ENCODE measurements at places on chromosomes 5 and 9.
A peak's percentile ranks its signal among the peaks of the same experiment; 100 is the strongest.

DNA sequence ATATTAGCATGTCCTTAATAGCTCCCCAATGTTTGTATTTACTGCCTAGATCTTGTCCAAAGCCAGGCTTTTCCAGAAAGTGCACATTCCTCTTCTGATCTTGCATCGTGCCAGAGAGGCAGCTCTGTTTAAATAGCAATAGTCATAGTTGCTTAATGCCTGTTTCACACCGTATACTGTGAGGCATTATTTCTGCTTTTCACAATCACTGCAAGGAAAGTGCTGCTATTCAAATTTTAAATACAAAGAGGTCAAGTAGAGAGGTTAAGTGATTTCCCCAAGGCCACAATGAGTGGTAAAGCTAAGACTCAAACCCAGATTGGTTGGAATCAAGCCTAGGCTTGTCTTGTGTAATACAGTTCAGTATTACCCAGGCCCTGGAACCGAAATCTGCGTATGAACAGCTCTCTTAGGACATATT is 153.6 kb downstream of the SNX18 start:
- DNase-seq = no peak

DNA sequence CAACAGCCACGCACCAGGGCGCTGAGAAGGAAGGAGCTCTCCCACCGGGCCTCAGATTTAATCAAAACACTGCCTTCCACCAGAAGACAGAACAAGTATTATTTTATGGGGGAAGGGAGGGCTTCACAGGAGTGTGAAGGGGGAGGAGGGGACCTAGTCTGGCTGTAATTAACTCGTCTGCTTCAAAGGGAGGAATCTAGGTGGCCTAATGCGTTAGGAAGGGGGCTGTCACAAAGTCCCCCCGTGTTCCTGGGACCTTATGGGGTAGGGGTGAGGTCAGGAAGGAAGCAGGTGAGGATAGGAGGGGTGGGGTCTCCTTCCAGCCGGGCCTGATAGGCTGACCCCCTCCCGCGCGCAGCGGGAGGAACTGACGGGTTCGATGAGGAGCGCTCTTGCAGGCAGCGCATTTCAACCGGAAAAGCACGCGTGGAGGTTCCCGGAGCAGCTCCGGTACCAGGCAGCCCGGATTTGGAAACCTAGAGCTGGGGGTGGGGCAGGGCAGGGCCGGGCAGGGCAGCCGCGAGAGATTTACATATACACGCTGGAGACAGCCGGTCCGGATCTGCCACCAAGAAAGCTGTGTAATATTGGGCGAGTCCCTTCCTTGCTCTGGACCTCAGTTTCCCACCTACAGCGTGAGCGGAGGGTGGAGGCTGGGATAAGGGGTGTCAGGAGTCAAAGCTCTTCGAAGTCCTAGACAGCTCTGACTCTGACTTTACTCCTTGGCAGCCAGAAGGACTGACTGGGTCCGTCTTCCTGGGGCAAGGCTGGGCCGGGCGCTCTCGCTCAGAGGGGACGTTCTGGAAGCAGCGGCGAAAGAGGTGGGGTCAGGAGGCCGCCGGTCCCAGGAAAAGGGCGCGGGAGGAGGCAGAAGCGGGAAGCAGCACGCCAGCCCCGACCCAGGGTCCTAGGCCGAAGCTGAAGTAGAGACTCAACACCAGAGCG is 1.8 kb downstream of the SHB start:
- DNase-seq = no peak

GRCh38 chr5:174065528-174066197 is 20.2 kb downstream of the NSG2 start:
- no peak for DNase-seq

DNA sequence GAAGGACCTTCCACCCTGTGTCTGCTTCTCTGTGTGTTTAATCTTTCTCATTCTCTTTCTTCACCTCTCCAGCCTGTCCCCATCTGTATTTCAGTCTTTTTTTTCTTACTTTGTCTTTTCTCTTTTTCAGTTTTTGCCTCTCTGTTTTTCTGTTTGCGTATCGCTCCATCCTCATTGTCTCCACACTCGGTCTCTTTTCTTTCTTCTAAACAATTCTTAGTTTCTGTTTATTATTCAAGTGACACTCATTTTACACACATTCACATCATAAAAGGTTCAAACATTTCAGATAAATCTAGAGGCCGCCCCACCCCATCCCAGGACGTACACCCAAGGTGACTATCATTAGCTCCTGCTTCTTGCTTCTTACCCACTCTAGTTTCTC is 9.8 kb downstream of the LHX2 start:
- DNase-seq = no peak

- DNase-seq = no peak
Measured at GRCh38 chr5:168614661-168615060, 35.5 kb upstream of the PANK3 start.

GRCh38 chr5:24497591-24498157 is 147.1 kb downstream of the CDH10 start:
- no peak for DNase-seq

GRCh38 chr5:65821966-65822365 is 100.0 kb downstream of the NLN start:
- DNase-seq = no peak

- DNase-seq = no peak
Measured at GRCh38 chr5:4942831-4943178, 197.3 kb upstream of the ADAMTS16 start.

- no peak for DNase-seq
Measured at GRCh38 chr9:84669013-84669287, 579 bp upstream of the NTRK2 start.

GRCh38 chr9:33852216-33852826 is 35.4 kb downstream of the UBE2R2 start:
- peak; percentile 40 for DNase-seq

DNA sequence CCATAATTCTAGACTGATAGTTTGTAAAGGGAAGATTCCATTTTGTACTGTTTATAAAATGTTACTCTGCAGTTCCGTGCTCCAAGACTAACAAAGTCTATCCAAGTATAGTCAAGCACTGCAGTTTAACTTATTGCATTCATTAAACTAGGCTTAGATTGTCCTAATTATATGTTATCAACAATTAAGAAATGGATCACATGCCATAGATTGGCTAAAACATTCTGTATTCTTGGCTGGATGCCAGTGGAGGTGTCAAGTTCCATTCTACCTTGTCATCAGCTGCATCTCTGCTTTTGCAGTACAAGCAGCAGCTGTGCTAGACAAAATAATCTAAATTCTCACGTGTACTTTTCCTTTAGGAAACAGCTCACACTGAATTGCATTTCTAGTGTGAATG is 69.4 kb upstream of the MEF2C start:
- DNase-seq = no peak

DNA sequence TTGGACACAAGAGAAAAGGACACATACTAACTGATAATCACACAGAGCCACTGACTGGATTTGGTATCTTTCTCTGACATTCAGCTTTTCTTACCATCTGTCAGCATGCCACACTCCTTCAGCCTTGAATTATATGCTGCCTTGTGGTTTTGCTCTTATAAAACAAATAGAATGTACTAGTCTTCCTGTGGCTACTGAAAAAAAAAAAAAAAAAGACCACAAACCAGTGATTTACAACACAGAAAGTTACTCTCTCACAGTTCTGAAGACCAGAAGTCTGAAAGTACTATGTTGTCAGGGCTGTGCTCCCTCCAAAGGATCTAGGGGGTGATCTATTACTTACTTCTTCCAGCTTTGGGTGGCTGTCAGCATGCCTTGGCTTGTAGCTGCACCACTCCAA is 82.3 kb downstream of the THBS4 start:
- DNase-seq = no peak

GRCh38 chr5:107388141-107388861 is 282.4 kb downstream of the EFNA5 start:
- DNase-seq = no peak

DNA sequence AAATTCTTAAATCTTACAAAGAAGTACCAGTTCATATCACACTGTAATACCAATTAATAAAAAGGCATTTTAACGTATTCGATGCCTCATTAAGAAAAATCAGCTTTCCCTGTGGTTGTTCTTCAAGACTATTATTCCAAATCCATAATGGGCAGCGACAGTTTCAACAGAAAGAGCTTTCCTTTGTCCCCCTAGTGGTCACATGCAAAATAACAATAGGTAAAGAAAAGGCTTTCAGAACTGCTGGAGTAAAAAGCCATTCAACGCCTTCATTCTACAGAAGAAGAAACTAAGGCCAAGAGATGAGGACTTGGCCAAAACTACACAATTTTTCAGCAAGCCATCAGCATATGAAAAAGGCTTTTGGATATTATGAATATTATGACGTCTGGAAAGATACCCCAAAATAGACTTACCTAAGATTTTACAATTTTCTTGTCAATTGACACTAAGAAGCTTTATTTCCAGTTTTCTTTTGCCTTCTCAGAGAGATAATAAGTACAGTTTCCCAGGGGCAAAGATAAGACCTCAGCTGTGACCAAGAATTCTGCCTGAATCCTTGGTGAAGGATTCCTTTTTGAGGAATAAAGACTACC is 6.7 kb upstream of the CDH6 start:
- DNase-seq = no peak

DNA sequence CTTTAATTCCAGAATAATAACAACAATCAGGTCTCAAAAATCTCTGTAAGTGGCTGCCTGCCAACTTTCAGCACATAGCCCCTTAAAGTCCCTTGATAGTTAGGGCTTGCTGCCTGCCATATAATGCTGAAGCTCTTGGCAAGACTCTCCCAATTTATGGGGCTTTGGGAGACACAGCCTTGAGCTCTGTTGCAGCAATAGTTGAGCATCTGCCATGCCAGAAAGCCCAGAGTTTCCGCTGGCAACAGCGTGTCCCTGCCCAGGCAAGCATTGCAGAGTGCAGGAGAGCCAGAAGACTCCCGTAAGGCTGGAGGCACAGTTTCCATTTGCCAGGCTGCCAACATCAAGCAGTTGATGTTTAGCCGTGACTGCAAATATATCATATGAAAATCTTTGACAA is 678.5 kb upstream of the NUDT12 start:
- no peak for DNase-seq

DNA sequence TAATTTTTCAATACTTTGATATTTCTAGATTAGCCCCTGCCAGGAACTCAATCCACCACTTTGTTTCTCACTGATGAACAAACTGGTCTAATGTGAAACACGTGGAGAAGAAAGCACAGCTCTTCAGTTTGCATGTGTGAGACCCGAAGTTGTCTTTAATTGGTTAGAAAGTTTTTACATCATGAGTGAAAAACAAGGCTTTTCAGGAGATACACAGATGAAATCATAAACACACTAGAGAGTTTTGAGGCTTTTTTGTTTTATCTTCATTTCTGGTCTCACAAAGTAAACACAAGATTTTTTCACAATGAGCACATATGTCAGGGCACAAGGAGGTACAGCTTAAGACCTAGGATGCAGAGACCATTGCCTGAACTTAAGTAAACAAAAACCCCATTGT is 84.5 kb upstream of the MOCS2 start:
- DNase-seq = no peak

GRCh38 chr9:17656889-17657288 is 78.0 kb downstream of the SH3GL2 start:
- no peak for DNase-seq

GRCh38 chr9:138074516-138074915 is 196.9 kb downstream of the CACNA1B start:
- DNase-seq = no peak

GRCh38 chr9:89657295-89657694 is 52.5 kb downstream of the GADD45G start:
- no peak for DNase-seq

- no peak for DNase-seq
Measured at GRCh38 chr9:113370806-113371325, 5.9 kb downstream of the HDHD3 start.

GRCh38 chr5:150186137-150186536 is 3.7 kb upstream of the SLC6A7 start:
- no peak for DNase-seq

GRCh38 chr9:133514460-133515239 is 10.1 kb downstream of the MYMK start:
- no peak for DNase-seq

- no peak for DNase-seq
Measured at GRCh38 chr9:114684036-114684435, 2.0 kb upstream of the TEX48 start.

DNA sequence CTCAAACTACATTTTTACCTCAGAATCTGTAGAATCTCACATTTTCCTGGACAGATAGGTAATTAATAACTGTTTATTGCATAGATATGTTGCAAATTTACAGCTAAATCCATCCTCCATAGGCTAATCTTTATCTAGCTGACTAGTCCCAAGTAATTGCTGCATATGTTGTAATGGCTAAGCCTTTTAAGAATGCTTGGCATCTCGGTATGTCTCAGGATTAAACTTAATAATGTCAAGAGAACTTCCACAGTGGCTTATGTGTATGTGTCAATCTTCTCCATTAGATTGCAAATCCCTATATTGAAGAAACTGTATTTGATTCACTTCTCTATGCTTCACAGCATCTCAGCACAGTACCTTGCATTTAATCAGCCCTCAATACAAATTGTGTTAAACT is 131.9 kb downstream of the PRDM9 start:
- no peak for DNase-seq

DNA sequence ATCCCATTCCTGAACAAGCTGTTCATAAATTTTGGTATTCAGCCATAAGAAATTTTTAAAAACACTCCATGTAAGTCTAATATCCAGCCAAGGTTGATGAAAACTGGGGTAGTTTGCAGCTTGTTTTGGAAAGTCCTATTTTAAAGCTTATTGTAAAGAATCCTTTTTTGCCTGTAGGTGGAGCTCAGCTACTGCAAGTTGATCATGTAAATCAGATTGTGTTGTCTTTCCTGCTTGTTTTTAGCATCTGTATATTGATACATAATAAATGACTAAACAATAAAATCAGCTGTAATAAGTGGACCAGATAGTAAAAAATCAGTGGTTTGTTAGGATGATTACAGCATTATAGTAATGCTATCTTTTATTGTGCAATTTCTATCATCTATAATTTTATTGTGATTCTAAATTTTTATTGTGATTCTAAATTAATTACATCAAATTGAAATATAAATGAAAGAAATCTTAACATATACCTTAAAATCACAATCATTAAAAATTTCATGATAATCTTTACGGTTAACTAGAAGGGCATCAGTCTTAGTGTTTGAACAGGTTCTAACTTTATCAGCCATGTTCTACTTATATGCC is 42.4 kb downstream of the CWC27 start:
- no peak for DNase-seq

- no peak for DNase-seq
Measured at GRCh38 chr9:116286297-116286696, 132.7 kb downstream of the PAPPA start.

- no peak for DNase-seq
Measured at GRCh38 chr5:172002310-172002709, 4.1 kb downstream of the FBXW11 start.

GRCh38 chr5:37915097-37915736 is 75.4 kb upstream of the GDNF start:
- DNase-seq = no peak

GRCh38 chr5:5665225-5666075 is 243.0 kb downstream of the ICE1 start:
- no peak for DNase-seq

- no peak for DNase-seq
Measured at GRCh38 chr9:137277329-137278041, at the start of gene TOR4A. Gene TOR4A, plus strand, starts transcription at chr9:137277726. Its CDS starts 964 bp downstream, at chr9:137278690.

All from stimulated activated CD8-positive, alpha-beta memory T cell treated with anti-CD3 and anti-CD28 coated beads, Interleukin-15, amount 100 ng/mL, for 1 hour (primary cell).